Activated CD8-positive, alpha-beta memory T cell treated with anti-CD3 and anti-CD28 coated beads for 1 hour (primary cell): ENCODE measurements at places on chromosomes 6 and 20.

GRCh38 chr6:22119500-22119899, 177.3 kb downstream of the PRL start:
- DNase-seq: no peak

DNA sequence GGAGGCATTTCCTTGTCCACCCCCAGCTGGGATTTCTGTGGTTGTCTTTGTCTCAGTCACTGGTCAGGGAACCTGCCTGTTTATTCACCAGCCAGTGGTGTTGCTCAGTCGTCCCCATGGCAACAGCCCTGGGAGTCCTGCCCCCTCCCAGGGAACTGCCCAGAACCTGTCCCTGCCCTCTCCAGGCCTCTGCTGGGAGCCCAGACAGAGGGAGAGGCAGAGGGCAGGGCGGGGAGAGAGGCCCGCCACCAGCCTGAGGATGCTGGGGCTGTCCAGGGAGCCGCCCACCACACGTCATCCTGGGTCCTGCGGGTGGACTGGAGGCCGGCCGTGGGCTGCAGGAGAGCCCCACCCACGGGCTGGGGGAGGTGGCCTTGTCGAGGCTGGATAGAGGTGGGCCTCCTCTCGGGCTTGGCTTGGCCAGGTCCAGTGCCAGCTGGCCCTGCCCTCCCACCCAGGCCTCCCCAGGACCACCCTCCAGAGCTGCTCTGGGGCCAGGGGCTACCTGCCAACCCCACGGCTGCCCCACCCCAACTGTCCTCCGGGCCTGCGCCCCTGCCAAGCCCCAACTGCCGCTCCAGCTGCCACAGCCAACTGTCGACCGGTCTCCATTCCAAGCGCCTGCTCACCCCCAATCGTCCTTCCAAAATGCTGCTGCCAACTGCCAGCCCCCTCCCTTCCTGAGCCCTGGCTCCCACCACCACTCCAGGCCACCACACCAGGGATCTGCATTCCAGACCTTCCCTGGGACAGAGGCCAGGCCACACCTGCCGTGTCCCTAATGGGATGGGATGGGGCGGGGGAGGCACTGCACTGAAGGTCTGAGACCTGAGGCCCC, 4.2 kb upstream of the ZBTB46 start:
- no peak for DNase-seq

DNA sequence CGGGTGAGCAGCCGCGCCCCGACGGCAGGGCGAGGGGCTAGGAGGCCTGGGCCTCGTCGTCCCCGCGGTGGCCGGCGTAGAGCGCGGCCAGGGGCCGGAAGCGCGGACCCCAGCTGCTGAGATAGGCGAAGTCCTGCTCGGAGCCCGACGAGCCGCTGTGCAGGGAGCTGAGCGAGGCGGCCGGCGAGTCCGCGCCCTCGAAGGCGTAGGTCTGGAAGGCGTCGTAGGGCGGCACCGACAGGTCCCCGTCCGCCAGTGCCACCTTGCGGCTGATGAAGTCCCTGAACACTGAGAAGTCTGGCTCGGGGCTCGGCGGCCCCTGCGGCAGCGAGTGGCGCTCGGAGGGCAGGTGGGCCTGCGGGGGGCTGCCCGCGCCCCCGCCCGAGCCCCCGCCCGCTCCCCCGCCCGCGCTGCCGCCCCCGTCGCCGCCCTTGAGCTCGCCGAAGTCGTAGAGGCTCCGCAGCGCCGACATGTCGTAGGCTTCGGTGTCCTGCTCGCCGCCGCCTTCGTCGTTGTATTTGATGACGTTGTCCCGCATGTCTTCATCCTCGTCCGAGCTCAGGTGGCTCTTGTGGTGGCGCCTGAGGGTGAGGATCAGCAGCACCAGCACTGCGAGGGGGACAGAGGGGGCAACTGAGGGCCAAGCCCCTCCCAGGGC, 56.5 kb downstream of the CD40 start:
- DNase-seq: peak; percentile 58

GRCh38 chr20:20837574-20838021, 125.2 kb upstream of the RALGAPA2 start:
- no peak for DNase-seq

- DNase-seq: no peak
These were observed 143.6 kb upstream of the SPACA1 start for GRCh38 chr6:87904011-87904410.

- DNase-seq: no peak
These were observed 193.9 kb downstream of the ZDHHC14 start for GRCh38 chr6:157574851-157575424.

DNA sequence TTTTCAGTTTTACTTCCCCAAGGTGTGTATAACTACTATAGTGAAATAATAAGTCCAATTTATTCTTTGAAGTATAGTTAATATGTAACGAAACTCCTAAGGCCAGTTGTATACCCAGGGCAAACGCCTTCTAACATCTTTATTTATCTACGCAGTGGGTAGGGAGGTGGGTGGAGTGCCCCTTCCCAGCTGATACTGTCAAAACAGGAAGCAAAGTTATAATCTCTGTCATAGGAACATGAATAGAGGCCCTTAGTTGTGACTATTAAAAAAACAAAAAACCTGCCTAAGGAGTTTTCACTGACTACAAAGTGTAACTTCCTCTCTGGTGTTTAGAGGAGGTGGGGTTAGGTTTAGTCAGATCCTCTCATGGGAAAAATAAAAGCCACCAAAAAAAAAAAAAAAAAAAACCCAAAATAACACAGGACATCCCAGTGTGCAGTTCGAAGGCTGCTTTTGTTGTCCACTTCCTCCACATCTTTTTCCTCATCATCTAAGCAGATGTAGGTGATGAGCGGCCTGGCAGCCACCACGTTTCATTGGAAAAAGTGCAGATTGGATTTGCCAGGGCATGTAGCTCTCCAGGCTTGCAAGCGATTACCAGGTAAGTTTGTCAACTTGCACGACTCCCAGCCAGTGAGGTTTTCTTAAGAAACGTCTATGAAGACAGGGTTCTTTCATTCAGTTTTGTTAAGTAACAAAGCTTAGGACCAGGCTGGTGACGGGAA, 58.7 kb downstream of the UTRN start:
- DNase-seq: no peak

DNA sequence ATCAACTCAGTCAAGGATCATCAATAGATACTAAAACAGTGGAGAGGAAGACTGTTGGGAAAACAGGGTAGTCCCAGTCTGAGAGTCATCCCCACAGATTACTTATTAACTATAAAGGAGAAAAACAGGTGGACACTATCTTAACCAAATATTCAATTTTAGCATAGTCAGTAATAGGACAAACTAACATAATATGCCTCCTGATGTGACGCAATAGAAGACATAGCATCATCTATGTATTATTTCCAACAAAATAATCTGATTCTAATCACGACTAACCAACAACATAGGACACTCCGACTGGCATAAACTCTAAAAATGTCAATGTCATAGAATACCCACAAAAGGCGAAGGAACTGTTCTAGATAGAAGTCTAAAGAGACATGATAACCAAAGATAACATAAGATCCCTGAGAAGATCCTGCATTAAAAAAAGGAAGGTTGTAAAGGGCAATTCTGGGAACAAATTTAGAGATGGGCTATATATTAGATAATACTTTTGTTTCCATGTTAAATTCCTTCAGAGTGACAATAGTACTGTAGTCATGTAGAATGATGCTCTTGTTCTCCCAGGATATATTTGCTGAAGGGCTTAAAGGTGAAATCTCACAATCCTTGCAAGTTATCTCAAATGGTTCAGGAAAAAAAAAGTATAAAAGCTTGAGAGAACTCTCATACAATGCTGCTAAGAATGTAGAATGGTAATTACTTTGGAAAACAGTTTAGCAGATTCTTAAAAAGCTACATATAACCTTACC, 28.9 kb downstream of the ILRUN start:
- DNase-seq: no peak

DNA sequence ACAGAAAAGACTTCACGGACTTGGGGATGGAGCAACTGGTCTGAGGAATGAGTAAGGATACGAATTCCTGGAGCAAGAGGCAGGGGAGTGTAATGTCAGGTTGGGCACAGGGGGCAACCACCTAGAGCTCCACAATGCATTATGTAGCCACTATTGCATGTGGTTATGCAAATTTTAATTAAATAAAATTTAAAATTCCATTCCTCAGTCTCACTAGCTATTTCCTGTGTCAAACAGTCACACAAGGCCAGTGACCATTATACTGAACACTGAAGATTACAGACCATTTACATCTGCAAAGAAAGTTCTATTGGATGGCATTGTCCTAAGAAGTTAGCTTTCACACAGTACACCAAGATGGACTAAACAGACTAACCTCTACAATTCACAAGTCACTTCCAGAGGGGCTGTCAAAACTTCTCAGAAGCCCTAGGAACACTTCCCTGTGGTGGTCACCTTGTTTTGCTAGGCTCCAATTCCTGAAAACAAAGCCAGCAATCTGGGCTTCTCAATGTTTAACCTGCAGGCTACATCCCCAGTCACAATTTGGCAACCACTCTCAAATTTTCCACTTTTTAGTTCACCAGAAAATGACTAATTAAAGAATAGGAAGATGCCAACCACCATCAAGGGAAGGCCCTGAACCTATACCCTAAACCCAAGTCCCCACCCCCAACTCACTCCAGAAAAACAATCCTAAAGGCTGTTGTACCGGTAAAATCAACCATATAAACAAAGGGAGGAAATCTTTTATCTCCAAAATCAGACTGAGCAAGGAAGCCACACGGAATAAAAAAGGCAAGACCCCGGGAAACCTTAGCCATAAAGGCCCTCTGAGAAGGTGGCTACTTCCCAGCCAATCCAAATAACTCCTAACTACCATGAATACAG, 34.2 kb upstream of the C20orf203 start:
- DNase-seq: no peak

DNA sequence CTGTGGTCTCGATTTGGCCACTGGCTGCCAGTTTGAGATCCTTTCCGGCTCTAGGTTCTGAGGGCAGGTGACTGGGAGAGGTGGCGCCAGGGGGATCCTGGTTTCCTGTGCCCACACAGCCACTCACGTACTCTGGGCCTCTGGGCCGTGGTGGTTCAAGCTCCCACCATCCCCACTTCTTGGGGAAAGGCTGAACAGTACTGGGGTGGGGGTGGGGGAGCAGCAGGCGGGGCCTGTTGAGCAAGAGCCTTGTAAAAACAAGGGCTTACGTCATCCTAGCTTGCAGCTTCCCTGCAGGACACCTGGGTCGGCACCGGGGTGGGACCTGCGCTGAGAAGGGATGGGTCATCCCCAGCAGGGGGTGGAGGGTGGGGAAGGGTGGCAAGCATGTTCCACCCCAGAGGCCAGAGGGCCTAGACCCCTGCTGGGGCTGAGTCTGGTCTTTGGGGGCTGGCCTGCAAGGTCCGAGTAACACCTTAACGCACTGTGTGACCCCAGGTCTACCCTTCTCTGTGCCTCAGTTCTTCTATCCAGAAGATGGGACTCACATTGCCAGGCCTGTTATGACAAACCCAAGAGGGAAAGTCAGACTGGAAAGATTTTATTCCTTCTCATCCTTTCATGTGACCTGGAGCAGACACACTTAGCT, 3.1 kb upstream of the CEBPB start:
- DNase-seq: no peak

DNA sequence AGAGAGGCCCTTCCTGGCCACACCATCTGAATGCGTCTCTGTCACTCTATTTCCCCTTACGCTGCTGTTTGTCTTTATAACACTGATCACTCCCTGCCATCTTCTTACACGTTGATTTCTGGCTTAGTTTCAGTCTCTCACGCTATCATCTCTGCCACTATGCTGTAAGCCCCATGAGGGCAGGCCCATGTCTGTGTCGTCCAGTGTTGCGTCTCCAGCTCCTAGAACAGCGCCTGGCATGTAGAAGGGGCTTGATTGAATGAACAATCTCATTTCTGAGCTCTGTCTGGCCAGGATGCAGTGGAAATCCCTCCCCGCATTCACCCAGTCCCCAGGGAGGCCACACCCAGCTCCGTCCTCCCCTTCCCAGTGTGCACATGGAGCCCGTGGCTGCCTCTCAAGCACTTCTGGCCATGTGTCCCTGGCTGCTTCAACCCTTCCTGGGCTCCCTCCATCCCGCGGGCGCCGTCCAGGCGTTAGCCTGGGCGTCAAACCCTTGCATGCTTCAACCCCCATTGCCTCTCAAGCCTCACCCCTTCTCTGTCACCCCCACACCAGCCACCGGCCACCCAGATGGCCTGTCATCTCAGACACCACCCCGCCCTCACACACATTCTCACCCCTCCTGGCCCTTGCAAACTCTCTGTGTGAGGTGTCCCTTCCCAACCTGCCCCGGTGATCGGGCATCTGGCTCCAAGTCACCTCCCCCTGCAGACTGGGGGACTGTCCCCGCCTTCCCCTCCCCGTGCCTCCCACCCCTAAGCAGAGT, 71.1 kb downstream of the SRC start:
- no peak for DNase-seq

DNA sequence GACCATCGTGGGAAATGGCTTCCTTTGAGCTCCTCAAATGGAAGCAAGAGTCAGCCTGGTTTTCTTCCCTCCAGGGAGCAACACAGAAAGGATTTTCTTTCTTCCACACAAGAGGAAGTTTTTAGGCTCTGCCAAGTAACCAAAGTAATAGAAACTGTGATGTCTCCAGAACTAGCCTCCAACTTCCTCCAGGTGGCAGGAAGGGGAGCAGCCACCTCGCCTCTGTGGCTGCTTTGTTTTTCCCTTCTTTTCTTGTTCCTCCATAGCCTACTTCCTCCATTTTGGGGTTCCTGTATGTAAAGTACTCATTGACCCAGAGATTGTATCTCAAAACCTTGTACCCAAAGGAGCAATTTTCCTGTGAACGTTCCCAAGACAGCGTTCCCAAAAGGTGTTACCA, 32.7 kb upstream of the CCR6 start:
- no peak for DNase-seq

DNA sequence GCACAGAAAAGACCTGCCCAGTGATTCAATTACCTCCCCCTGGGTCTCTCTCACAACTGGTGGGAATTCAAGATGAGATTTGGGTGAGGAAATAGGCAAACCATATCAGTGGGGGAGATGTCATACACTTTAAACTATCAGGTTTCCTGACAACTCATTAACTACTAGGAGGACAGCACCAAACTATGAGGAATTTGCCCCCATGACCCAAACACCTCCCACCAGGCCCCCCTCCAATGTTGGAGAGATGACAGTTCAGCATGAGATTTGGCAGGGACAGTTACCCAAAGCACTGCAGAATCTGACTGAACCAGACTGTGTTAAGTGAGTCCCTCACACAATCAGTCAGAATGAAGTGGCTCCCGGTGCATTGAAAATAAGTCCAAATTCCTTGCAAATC, 148.0 kb downstream of the TTLL2 start:
- DNase-seq: no peak

- DNase-seq: no peak
These were observed 1.5 kb upstream of the PHIP start for GRCh38 chr6:79079561-79080041.
